ENCODE measurements at places on chromosomes 11 and 22.

DNA sequence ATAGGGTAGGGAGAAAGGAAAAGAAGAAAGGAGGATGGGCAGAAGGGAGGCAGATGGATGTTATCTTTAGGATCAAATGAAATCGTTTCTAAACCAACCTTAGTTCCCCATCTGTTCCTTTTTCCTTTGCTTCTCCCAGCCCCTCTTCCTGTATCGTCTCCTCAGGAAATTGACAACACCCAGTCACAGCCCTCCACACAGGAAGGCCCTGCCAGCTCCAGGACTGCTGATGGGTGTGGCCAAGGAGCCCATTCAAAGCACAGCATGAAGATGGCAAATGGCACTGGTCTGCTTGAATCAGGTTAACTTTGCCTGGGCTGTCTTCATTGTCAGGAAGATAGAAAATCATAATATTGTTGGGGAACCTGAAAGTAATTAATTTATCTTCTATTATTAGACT lies 164.8 kb downstream of the C11orf87 start:
- no peak for DNase-seq

- DNase-seq = no peak
Measured at GRCh38 chr22:27723708-27724107, 77.8 kb downstream of the MN1 start.

DNA sequence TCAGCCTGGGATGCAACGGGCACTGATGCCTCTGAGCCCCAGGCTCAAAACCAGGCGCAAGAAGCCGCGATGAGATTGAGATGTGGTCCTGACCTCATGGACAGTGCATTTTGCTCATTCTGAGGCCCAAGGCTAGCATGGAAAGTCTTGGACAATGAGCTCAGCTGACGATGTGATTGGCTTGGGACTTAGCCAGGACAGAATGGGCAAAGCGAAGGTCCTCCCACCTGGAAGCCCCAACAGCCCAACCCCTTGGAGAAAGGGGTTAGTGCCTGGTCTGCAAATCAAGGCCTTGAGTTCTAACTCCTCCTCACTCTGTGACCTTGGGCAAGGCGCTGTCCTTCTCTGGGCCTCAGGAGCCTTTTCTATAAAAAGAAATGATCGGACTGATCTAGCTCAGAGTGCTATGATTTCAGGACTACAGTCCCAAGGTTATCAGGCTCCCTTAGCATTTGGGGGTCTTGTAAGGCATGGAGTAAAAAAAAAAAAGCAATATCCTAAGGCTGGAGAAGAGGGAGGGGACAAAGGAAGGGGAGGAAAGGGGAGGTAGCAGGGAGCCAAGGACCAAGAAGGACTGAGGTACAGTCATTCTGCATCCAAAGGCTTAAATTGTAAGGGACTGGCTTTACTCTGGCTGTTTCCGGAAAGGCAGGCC lies 2.7 kb downstream of the SLC43A3 start:
- DNase-seq = no peak

- DNase-seq = no peak
Measured at GRCh38 chr11:26878959-26879581, 114.8 kb upstream of the FIBIN start.

DNA sequence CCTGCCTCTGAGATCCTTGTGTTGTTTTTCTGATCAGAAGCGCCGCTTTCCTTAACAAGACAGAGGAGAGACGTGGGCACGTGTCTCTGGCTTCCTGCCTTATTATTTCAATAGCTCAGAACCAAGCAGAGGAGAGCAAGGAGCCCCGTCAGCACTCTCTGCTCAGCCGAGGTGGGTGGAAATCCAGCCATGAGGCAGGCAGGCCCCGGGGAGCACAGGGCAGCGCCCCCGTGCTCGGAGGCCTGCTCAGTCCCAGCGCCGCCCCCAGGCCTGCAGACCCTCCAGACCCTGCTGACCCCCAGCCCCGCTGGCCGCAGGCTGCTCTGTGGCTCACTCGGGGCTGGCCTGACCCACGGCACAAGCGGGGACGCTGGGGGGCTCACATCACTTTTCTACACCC lies 162.8 kb downstream of the BRD1 start:
- no peak for DNase-seq

DNA sequence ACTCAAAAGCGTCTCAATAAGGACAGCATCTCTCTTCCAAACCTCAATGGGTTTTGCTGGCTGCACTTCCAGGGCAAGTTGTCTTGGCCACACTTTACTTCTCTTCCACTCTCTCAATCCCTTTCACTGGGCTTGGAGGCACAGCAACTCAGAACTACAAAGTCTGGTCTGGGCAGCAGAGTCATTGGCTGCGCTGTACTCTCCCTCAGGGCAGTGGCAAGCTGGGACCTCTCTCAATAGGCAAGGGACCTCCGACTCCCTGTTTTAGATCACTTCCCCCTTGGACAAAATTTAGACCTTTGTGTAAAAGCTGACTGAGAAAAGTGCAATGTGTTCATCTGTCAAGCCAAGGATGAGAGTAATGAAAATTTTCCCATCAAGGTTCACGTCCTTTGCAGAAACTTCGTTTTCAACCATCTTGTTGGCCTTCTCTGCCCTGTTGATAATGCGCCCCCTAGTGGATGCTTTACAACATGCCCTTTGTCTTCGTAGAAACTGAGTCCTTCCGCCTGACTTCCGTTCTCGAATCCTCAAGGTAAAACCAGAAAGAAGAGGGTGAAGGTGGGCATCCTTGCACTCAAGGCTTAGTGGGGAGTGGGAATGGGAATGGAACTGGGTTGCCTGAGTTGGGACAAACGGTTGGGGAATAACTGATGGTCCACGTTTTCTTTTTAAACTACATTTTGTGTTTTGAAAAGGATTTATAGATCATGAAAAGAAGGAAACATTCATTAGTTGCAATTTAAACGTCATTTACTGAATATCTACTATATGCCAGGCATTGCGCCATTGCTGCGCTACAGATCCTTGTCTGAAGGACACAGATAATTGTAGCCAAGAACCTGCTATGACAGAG lies 99.1 kb downstream of the CD44 start:
- DNase-seq = peak; percentile 65

DNA sequence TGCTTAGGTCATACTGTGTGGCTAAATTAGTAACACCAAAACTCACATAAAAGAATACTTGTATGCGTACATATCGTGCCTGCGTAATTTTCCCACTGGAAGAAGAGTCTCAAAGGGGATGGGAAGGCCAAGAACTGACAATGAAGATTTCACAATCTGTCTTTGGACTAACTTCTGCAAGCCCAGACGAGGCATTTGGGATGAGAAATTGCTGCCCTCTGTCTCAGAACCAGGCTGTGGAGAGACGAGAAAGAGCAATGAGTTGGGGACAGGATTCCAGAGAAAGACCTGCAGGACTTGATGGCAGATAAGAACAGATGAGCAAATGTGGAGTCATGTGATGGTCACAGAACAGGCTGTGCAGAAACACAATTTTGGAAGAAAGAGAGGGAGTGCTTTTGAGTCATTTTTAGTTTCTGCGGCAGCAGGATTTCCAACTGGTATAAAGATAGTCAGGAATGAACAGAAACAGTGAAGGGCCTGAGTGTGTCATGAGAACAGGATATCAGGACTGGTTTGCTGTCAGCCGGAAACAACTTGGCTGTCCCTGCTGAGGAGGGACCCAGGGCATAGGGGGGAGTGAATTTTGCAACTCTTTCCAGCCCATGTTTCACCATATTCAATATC lies 82.7 kb upstream of the CTSC start:
- DNase-seq = peak; percentile 58

DNA sequence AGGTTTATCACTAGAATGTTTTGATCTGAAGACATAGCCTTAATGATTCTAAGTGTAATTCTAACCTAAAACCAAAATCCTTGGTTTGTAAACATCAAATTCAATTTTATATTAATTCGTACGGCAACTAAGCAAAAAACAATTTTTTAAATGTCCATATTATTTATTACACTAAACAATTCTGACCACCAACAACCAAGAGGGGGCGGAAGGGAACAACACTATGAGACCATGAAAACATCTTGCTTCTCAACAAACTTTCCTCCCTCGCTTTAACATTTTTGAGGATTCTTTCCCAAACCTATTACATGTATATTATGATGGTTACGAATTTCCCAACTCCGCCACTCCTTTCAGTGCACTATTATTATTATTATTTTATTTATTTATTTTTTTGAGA lies 6.5 kb upstream of the UCP2 start:
- DNase-seq = no peak

- no peak for DNase-seq
Measured at GRCh38 chr11:130614591-130614990, 166.1 kb downstream of the ADAMTS15 start.

DNA sequence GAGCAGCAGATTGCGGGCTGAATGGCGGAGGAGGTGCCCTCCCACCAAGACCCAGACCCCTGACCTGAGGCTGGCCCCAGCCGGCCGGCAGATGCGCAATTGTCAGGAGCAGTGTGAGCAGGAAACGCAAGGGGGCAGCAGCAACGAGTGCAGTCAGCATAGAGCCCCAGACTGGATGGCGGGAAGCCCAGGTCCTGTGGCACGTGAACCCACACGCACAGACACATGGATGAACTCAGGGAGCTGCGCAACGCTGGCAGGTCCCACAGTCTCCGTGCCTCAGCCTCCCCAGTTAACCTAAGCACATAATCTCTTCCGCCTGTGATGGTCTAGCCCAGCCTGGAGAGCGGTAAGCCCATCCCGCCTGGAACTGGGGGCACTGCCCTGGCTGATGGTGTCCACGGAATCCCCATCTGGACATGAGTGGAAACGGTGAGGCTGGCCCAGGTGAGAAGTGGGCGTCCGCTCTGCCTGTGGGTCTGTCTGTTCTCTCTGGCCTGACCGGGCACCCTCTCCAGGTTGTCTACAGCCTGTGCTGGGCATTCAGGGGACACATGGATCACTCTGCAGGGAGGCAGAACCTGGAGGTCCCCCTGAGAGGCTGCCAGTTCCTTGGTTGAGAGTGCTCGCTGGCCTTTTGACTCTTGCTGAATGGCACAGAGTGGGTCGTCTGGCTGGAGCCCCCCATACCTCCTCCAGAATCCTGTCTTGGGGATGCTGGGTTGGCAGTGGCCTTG lies 626 bp upstream of the TBX10 start:
- peak; percentile 54 for DNase-seq

- peak; percentile 4 for DNase-seq
Measured at GRCh38 chr11:117519170-117519569, 191.5 kb downstream of the CEP164 start.

- peak; percentile 38 for DNase-seq
Measured at GRCh38 chr11:94025690-94026394, 4.7 kb downstream of the HEPHL1 start.

DNA sequence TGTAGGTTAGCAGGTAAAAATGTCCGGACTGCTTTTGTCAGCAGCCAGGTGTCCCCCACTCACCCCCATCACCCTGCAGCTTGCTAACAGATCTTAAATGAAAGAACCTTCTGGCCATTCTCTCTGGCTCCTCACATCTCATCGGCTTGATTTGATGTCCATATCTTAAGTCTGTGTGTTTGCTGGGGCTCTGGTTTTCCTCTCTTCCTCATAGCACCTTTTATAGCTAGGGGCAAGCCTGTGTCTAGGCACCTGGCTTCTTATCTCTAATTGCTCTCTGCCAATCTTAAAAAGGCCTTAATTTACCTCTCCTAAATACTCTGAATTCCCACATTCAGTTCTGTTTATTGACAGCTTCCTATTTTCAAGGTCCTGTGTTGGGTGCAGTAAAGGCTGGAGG lies 72.0 kb downstream of the ARHGAP42 start:
- DNase-seq = no peak

DNA sequence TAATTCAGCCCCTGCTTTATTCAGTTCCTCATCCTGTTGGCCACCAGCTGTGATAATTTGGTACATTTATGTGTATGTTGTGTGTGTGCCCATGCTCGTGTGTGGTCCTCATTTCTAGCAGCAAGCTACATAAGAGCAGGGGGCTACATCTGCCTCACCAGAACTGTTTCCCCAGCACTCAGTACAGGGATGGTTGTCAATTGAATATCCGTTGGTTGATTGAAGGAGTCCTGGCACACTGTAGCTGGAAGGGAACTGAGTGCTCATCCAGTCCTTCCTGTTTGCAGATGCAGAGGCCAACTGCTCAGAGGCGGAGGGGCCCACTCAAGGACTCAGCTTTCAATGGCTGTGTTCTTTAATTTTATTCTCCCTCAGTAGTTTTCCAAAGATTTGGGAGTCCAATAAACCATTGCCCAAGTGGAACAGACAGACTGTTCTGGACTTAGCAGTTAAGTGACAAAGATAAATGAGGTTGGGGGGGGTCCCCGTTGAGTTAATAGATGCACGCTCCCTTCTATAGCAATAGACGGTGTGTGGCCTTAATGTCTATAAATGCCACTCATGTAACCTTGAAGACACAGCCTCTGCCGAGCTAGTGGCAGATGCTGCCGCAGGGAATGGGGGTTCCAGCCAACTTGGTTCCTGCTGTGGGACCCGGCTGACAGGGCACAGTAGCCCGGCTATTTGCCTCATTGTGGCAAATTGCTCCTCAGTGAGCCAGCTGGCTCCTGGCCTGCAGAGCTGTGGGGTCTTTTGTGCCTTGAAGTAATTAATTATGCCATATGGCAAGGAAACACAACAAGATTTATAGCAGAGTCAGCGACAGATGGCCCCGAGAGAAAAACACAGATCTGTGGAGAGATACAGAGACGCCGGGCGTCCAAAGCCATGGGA lies 71.4 kb upstream of the GRK3 start:
- DNase-seq = no peak

DNA sequence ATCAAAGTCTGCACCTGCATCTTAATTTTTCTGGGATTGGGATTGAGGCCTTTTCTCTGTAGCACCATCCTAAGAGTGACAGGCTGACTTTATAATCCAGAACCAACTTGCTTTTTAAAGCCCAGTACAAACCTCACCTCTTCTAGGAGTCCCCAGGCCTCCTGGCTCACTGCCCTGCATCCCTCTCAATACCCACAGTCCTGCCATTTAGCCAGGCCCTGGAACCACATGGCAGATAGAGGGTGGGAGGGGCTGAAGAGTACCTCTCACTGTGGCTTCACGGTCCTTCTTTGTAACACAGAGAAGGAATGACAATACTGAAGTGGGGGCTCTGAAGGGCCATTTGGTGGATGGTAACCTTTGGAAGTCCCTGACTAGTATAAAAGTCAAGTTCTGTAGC lies 63.5 kb upstream of the PHOX2A start:
- no peak for DNase-seq

- DNase-seq = no peak
Measured at GRCh38 chr11:79294845-79295731, 145.7 kb downstream of the TENM4 start.

Measured in iris pigment epithelial cell (primary cell).